ENCODE measurements at places on chromosomes 3 and 15.

DNA sequence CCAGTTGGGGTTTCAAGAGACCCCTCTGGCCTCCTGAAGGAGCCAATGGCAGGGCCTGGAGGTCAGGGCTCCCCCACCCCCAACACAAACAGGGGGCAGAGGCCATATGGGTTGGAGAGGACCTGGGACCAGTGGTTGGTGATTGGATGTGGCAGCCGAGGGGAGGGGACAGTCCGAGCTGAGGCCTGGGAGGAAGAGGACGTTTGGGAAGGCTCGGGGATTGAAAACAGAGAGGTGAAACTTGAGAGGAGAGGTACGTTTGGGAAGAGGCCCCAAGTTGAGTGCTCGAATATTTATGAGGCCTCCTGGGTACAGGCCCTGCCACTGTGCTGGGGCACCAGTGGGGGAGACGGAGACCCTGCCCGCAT is 53.7 kb downstream of the DNAJB8 start:
- no peak for DNase-seq

GRCh38 chr15:66912001-66912400 is 153.4 kb upstream of the SMAD3 start:
- DNase-seq: no peak

DNA sequence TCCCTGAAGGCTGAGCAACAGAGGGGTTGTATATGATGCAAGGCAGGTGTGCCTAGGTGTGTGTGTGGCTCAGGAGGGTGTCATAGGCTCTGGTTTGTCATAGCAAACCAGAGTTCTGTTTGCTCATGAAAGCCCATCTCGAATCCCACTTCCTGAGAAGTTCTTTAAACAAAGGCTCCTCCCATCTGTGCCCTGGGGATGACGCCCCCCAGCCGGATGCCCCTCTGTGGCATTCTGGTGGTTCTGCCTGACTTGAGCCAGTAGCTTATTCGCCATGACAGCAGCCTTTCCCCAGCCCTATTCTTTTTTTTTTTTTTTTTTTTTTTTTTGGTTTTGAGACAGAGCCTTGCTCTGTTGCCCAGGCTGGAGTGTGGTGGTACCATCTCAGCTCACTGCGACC is 45.4 kb downstream of the PDIA5 start:
- no peak for DNase-seq

- no peak for DNase-seq
Observed at GRCh38 chr15:33553157-33553556, 242.4 kb downstream of the RYR3 start.

DNA sequence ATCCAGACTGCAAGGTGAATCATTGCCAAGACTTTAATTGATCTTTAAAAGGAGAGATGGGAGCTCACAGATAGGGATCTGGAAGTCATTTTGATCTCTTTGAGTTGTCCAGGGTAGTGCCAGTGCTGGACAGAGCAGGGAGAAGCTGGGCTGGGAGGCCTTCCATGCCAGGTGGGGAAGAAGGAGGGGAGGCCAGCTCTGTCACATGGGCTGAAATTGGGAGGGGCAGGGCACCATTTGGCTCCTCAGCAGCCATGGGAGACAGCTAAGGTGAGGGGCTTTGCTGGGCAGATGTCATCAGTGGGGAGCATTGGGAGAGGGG is 23.4 kb downstream of the SMAD6 start:
- no peak for DNase-seq

DNA sequence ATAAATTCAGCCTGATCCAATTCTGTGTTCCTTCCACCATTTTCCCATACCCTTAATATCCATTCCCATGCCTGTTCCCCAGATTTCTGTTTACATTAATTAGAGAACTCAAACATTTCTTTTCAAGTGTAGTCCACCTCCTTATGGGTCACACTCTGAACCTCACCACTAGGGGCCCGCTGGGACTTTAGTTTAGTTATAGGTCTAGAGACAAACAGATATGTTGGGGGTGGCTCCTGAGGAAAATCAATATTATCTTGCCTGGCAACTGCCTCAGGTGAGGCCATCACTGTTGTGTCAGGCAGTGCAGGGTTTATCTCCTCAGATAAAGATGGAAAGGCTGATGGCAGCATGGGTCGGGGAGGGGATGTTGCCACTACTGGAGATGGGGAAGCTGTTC is 72.8 kb downstream of the CLDN1 start:
- no peak for DNase-seq

GRCh38 chr3:111303760-111304159 is 232.1 kb downstream of the NECTIN3 start:
- DNase-seq: no peak

DNA sequence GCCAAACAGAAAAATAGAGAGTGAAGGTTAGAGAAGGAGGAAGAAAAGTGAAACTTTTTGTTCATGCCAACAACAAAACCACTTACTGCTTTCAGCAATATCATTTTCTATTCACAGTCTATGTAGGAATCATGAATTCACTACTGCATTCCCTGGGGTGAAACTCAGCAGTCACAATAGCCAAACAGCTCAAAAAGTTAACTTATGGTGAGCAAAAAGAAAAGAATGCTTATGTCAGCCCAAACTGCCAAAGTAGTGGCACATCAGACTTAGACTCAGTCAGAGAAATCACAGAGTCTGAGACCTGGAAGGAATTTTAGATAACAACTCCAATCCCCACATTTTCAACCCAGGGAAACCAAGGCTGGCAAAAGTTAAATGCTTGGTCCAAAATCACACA is 238.7 kb upstream of the TMCO5A start:
- no peak for DNase-seq

GRCh38 chr3:121581691-121582090 is 11.5 kb upstream of the FBXO40 start:
- no peak for DNase-seq

GRCh38 chr3:109313061-109313460 is 3.3 kb downstream of the DPPA2 start:
- DNase-seq: no peak

GRCh38 chr3:23589602-23590001 is 216.2 kb upstream of the UBE2E1 start:
- no peak for DNase-seq

DNA sequence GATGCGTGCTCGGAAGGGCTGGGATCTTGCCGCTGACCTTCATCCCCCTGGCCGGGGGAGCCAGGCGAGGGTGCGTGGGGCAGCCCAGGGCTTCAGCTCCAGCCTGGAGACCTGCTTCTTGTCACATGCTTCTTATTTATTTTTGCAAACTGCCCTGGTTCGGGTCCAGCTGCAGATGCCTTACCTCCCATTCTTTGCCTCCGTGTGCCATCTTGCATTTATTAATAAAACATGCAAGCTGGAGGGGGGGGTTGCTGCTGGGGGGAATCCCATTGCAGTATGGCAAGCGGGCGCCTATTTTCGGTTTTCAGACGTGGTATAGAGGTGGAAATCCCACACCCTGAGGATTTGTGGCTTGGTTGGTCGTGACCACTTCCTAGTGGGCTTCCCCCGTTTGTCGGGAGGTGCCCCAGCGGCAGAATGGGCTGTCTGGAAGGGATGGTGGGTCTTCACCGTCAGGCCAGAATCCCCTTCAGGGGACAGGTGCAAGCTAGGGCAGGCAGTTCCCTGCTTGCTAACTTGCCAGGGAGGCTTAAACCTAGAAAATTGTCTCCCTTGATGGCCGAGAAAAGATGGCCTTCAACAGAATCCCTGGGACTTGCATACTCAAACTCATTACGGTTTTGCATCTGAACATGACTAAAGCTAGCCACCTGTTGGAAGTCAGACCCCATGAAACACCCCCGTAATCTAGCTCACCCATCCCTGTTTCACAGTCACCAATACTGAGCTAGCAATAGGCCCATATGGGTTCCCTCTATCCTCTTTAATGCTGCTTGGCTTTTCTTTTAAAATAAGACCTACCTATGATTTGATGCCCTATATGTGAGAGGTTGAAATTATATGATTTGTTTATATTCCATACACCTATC is 569 bp downstream of the TMEM266 start:
- no peak for DNase-seq

- no peak for DNase-seq
Observed at GRCh38 chr3:39808467-39809180, 785 bp upstream of the MYRIP start.

- no peak for DNase-seq
Observed at GRCh38 chr3:16373341-16373946, 108.4 kb downstream of the OXNAD1 start.

- DNase-seq: no peak
Observed at GRCh38 chr15:59873644-59874272, 130.4 kb upstream of the FOXB1 start.

GRCh38 chr3:152591515-152591914 is 243.4 kb upstream of the P2RY1 start:
- DNase-seq: no peak

DNA sequence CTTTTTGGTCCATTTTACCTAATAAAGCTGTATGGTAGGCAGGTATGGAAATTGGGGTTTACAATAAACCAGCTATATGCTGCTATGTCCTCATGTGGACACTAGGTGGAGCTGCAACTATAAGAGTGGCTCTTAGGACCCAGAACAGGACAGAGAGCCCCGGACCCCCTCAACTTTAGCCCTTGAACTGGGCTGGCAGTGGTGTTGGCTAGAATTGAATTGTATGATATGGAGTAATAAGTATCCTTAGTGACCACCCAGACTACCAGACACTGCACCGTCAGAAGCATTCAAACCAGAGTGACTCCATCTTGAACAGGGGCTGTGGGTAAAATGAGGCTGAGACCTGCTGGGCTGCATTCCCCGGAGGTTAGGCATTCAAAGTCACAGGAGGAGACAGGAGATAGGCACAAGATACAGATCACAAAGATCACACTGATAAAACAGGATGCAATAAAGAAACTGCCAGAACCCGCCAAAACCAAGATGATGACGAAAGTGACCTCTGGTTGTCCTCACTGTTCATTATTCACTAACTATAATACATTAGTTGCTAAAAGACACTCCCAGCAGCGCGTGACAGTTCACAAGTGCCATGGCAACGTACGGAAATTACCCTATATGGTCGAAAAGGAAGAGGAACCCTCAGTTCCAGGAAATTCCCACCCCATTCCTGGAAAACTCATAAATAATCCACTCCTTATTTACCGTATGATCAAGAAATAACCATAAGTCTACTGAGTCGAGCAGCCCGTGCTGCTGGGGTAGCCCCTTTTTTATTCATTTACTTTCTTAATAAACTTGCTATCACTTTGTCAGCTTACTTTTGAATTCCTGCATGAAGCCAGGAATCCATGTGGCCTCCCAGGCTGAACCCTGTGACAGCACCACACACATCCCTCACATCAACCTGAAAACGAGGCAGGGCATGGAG is 68.7 kb upstream of the BLM start:
- no peak for DNase-seq

- no peak for DNase-seq
Observed at GRCh38 chr15:29130951-29131839, 138.4 kb downstream of the NSMCE3 start.

- DNase-seq: no peak
Observed at GRCh38 chr3:8709801-8710507, 23.6 kb upstream of the CAV3 start.

- DNase-seq: no peak
Observed at GRCh38 chr15:71596672-71597071, 213.7 kb upstream of the NR2E3 start.

GRCh38 chr15:74333662-74334061 is 33.8 kb downstream of the CYP11A1 start:
- DNase-seq: no peak

- no peak for DNase-seq
Observed at GRCh38 chr3:177595530-177596188, 398.4 kb upstream of the TBL1XR1 start.

- DNase-seq: no peak
Observed at GRCh38 chr3:11117591-11117990, 36.7 kb upstream of the HRH1 start.

GRCh38 chr15:23529891-23530290 is 35.6 kb upstream of the MKRN3 start:
- no peak for DNase-seq

GRCh38 chr3:128040041-128040440 is 12.2 kb upstream of the SEC61A1 start:
- no peak for DNase-seq

DNA sequence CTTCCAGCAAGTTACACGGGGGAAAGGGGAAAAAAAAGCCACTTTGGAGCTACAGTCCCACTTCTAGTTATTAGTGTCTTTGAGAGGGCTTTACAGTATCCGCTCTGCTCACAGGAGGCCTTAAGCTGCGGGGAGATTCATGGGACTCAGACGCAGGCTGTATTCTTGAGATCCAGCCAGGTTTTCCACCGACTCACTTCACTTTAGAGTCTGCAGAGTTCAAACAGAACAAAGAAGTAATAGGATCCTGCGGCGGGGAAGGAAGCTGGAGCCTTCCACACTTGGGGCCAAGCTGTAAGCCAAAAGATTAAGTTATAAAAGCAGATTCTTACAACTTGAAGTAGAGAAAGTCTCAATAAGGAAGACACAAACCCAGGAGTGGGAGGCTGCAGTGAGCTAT is 60.2 kb upstream of the FAM174B start:
- no peak for DNase-seq

GRCh38 chr3:142850395-142851023 is 38.4 kb downstream of the PCOLCE2 start:
- no peak for DNase-seq

DNA sequence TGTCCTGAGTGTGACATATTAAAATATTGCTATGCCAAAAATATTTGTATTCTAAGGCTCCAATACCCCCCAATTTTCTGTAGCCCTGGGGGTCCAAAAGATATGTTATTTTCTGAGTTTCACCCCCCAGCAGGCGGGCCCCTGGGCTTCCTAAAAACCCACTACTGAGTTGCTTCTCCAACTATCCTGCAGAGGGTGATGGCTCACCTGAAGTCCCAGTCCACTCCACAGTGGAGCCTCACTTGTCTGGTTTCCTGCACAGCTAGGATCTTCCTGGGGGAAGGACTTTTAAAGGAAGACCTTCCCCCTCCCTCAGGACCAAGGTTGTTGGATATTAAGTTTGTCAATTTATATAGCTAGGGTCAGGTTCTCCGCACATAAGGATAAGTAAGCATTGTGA is 1181.4 kb downstream of the ROBO2 start:
- no peak for DNase-seq

All from stimulated activated CD4-positive, alpha-beta T cell treated with anti-CD3 and anti-CD28 coated beads, TNF-alpha, amount 100 ng/mL, for 1 hour (primary cell).